Activated T-helper 9 cell treated with anti-CD3 and anti-CD28 coated beads, Interleukin-2, amount 50 U/mL, for 16 hours (primary cell): ENCODE measurements at places on chromosomes 16 and 17.

- DNase-seq = no peak
Observed at GRCh38 chr17:10421900-10422542, at the start of gene MYH8. Gene MYH8, minus strand, starts transcription at chr17:10421950. Its CDS starts 1,723 bp downstream, at chr17:10420227.

DNA sequence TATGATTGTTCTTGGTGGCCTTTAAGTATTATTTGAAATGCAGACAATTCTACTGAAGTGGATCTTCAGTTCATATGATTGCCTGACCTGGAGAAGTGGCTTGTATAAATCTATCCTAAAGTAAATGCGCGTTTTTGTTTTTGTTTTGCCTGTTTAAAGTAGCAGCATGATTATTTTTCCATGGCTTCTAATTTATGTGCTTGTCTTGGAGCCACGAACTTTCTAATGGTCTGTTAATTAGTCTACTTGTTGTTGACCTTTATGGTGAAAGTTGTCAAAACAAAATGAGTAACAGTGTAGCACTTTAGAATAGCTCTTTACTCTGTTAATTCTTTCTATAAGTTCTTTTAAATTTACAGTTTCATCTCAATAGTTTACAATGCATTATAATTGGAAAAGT lies 1.7 kb downstream of the PRKAR1A start:
- no peak for DNase-seq

DNA sequence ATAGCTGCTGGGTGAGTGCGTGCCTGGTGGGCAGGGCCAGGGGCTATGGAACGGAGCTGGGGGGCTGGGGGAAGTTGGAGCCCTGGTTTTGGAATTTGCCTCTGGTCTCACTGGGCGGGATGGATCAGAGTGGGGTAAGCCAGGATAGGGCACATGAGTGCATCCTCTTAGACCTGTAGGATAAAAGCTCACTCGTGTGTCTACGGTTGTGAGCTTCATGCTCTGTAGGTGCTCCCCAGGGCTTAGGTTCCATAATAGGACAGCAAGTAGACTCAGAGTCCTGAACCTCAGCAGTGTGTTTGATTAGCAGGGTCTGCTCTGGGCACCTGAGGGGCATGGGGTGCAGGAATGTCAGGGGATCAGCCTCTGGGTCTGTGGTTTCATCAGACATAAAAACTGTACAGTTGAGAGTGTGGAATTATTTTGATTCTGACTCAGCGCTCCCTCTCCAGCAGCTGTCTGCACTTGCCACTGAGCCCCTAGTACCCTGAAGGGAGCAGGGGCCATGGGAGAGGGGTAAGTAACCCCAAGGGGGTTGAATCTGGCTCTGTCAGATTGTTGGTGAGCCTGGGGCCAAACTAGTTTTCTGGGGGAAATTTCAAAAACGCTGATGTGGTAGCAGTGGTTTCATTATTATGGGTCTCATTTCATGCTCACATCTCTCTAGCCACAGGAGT lies 84.2 kb upstream of the LGALS9 start:
- DNase-seq = no peak

DNA sequence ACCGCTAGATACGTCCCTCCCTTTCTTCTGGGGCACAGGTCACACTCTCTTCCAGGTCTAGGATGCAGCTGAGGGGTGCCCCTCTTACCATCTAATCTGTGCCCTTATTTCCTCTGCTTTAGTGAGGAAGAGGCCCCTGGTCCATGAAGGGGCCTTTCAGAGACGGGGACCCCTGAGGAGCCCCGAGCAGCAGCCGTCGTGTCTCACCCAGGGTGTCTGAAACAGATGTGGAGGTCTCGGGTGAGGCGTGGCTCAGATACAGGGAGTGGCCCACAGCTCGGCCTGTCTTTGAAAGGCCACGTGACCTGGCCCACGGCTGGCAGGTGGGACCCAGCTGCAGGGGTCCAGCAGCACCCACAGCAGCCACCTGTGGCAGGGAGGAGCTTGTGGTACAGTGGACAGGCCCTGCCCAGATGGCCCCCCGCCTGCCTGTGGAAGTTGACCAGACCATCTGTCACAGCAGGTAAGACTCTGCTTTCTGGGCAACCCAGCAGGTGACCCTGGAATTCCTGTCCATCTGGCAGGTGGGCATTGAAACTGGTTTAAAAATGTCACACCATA lies 15.6 kb downstream of the SCGB1C2 start:
- no peak for DNase-seq

GRCh38 chr17:71548540-71549190 lies 572.2 kb upstream of the SOX9 start:
- DNase-seq = no peak

DNA sequence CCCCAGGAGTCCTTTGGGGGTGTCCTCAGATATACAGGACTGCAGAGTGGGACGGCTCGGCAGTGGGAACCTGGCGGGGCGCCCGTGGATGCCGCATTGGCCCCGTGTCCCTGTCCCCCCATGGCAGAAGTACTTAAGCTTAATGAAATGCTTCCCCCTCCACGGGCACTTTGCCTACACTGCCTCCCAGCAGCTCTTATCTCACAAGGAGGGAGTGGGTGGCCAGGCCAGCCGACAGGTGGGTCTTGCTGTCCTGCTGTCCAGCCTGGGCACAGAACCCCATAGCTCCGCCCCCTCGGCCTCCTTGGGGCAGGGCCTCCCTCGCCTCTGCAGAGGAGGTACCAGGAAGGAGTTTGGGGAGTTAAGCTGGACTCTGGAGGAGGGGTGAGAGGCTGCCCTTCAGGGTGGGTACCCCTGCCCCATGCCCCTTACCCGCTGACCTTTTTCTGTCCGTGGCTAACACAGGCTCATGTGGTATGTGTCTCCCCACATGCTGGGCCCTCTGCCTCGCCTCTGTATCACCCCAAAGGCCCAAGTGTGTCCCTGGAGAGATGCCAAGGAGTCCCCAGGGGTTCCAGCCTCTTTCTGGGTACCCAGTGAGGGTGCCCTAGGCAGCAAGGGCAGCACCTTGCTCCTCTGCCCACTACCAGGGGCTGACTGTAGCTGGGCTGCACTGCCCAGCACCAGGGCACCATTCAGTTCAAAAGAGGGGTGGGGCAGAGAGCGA lies 8.7 kb downstream of the THRA start:
- DNase-seq = no peak

GRCh38 chr16:525520-526180 lies 1.9 kb upstream of the CAPN15 start:
- peak; percentile 63 for DNase-seq

- no peak for DNase-seq
Observed at GRCh38 chr16:50901062-50901461, 159.2 kb downstream of the CYLD start.

DNA sequence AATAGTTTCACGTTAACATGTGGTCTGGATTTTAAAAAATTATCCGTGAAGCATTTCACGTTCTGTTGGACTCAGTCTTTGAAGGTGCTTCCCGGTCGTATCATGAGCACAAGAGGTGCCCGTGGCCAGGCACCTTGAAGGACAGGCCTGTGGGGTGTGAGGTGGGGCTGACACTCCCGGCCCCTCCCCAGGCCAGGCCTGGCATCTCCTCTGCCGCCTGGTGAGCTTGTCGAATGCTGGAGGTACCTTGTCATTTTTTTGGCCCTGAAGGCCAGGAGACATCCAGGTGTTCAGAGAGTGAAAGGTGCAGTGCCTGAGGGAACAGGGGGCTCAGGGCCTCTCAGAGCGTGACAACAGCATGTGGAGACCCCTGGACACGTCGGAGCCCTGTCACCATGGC lies 11.7 kb downstream of the ZNF469 start:
- no peak for DNase-seq

DNA sequence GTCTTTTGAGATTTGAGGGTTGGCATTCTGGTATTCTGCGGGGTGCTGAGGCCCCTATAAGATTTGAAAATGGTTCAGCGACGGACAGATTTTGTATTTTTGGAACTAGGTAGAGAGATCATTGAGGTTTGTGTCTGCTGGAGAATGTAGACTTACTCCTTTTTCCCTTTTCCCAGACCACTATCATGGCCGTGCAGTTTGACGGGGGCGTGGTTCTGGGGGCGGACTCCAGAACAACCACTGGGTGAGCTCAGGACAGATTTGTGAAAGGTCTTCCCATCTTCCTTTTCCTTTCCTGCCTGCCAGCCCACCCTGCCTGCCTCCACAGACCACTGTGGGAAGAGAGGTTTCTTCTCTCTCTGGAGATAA lies 572 bp downstream of the PSMB6 start:
- DNase-seq = no peak

DNA sequence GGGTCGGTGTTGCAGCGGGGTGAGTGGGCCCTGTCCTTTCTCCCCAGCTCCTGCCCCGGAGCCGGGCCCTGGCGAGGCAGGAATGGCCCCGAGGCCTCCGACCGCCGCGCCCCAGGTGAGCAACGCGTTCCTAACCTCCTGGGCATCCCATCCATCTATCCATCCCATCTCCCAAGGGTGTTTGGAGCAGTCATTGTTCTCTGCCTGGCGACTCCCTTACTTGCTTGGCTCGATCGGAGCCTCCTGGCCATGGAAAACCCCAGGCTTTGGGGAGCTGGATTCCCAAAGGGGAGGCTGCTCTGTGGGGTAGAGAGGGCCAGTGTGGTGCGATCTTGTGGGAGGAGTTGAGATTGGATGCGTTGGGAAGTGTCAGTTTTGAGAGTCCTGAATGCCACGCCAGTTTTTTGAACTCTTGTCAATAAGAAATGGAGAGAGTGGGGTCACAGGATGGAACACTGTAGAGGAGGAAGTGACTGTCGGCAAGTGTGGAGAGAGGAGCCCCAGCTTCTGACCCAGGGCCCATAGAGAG lies 684 bp downstream of the ZFP90 start:
- no peak for DNase-seq

DNA sequence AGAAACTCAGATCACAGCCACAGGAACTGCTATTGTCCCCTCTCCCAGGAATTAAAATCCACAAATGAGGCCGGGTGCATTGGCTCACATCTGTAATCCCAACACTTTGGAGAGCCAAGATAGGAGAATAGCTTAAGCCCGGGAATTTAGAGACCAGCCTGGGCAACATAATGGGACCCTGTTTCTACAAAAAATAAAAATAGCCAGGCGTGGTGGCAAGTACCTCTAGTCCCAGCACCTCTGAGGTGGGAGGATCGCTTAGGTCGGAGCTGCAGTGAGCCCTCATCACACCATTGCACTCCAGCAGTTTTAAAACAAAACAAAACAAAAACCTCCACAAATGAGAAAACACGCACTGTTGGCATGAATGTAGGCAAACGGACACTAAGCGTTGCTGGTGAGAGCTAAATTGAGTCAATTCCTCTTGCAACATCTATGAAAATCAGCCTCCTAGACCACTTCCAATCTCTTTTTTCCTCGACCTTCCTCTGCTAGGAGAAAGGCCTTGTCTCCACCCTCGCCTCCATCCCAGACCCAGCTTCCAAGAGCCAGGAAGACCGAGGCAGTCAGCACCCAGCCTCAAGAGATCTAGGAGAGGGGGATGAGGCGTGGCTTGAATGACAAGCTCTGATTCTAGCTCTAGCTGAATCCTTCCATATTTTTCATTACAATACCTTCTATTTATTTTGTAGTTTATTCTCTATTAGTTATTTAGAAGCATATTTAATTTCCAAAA lies 14.8 kb downstream of the TLE7 start:
- no peak for DNase-seq

- no peak for DNase-seq
Observed at GRCh38 chr17:48575066-48575582, 3.0 kb downstream of the HOXB4 start.

DNA sequence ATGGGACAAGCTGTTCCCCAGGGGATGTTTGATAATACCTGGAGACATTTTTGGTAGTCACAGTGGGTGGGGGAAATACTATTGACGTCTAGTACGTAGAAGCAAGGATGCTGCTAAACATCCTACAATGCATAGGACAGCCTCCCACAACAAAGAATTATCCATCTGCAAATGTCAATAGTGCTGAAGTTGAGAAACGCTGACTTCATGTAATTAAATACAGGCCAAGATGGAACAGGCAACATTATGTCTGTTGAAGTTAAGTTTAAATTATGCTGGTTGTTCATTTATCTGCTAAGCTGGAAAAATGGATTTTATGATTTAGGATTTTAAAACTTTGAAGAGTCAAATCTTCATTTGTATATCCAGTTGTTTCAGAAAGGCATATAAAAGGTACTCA lies 341.2 kb upstream of the DYNLRB2 start:
- no peak for DNase-seq

DNA sequence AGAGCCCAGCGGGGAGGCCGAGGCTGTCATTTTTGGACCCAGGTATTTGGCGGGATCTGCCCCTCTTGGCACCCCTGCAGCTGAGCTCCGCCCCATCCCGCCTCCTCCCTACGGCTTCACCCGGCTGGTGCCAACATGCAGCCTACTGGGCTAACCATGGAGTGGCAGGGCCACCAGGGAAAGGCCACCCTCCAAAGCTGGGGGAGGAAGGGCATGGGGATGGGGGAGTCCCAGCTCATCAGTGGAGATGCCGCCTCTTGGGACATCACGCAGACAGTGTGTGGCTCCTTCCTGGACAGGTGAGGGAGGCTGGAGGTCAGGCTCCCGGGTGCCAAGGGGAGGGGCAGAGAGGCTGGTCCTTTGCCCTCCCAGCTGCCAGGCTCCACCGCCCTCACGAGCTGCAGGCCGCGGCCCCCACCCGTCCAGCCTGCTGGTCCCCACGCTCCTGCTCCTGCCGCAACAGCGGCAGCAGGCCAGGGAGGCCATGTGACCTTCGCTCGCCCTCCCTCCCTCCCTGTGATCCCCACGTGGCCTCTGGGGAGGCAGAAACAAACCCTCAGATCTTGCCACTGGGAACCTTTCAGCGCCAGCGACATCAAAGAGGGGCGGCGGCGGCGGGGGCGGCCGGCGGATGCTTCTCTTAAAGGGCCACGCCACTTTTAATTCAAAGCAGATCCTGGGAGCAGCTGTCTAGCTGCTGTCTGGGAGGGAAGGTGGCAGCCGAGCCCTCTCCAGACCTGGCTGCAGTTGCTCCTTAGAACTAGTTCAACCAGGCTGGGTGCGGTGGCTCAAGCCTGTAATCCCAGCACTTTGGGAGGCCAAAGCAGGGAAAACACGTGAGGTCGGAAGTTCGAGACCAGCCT lies 6.8 kb upstream of the NOTUM start:
- peak; percentile 77 for DNase-seq

- no peak for DNase-seq
Observed at GRCh38 chr17:75115555-75115954, 5.8 kb downstream of the ARMC7 start.
